ENCODE measurements at places on chromosomes 3 and 15. TPM values are rescaled to one million over a fixed set of nuclear protein-coding genes. Genes with fewer than 3 reads are reported as not detected.

Gene MBNL1
- 213 TPM for total RNA-seq

Gene NR2E3
- 0.77 TPM for total RNA-seq

GRCh38 chr3:157091083-157091833 lies 68.7 kb downstream of the CCNL1 start:
- no peak overlapping the region for H3K4me3 ChIP-seq
- H3K27me3 ChIP-seq = no peaks in the 10 kb centered on the region
- H3K36me3 ChIP-seq = no peaks in the 10 kb centered on the region
- peaks cover 19% of the 10 kb centered on the region for H3K4me1 ChIP-seq
- H3K27ac ChIP-seq = no peak overlapping the region
- DNase-seq = no peak

DNA sequence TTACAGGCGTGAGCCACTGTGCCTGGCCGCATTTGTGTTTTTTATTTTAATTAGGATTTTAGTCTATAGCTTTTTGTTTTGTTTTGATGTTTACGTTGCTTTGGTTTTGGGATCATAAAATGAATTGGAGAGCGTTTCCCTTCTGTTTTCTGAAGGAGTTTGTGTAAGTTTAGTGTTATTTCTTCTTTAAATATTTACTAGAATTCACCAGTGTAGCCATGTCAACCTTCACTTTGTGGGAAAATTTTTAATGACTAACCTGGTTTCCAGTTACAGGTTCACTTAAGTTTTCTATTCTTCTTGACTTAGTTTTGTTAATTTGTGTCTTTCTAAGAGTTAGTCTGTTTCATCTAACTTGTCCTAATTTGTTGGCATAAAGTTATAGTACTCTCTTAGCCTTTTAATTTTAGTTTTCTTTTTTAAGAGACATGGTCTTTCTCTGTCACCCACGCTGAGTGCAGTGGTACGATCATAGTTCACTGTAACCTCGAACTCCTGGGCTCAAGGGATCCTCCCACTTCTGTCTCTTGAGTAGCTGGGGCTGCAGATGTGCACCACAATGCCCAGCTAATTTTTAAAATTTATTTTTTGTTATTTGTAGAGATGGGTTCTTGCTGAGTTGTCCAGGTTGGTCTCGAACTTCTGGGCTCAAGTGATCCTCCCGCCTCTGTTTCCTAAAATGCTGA lies 61.0 kb downstream of the CHD2 start:
- no peak overlapping the region for H3K4me3 ChIP-seq
- H3K27ac ChIP-seq = no peak overlapping the region
- no peaks in the 10 kb centered on the region for H3K4me1 ChIP-seq
- H3K27me3 ChIP-seq = no peaks in the 10 kb centered on the region

DNA sequence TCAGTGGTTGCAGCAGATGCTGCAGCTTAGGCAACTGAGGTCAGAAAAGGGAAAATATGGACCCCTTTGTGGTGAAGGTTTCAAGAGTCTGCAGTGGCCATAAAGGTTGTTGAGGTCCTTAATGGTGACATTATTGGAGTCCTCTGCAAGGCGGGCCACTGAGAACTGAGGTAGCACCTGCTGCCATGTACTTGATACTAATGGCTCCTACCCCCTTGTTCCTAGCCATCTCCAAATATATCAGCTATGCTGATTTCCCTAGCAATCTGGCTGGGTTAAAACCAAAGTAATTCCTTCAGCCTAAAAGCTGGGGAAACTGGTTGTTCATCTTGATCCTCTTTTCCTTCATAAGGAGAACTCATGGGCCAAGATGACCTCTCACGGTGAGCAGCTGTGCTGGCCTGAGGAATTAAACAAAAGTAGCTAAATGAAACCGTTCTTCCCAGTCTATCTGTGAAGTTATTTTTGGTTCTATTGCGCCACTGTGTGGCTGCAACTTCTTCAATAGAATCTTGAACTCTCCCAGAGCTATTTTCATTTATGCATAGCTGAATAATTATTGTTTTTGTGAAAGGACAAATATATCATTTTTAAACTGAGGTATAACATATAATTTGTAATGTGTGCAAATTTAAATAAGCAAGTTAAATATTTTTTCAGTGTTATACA lies 76.1 kb upstream of the PLSCR4 start:
- DNase-seq = peak; percentile 85
- H3K27me3 ChIP-seq = no peaks in the 10 kb centered on the region
- H3K4me1 ChIP-seq = no peaks in the 10 kb centered on the region
- H3K36me3 ChIP-seq = no peaks in the 10 kb centered on the region
- no peak overlapping the region for H3K27ac ChIP-seq

Gene PYGO1
- total RNA-seq = 10.1 TPM

DNA sequence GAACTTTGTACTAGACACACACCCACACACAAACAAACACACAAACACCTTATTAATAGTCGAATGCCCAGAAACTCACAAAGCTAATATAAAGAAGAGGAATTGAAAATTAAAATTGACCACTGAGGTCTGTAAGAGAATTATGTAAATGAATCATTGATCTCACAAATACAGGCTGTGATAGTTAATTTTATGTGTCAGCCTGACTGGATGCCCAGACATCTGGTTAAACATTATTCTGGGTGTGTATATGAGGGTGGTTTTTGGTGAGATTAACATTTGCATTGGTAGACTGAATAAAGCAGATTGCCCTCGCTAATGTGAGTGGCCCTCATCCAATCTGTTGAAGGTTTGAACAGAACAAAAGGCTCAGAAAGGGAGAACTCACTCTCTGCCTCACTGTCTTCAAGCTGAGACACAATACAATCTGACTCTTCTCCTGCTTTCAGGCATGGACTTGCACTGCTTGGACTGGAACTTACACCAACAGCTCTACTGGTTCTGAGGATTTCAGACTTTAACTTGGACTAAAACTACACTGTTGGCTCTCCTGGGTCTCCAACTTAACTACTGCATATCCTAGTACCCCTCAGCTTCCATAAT lies 199.4 kb upstream of the TTC14 start:
- no peaks in the 10 kb centered on the region for H3K27me3 ChIP-seq
- no peak for DNase-seq
- no peak overlapping the region for H3K27ac ChIP-seq

DNA sequence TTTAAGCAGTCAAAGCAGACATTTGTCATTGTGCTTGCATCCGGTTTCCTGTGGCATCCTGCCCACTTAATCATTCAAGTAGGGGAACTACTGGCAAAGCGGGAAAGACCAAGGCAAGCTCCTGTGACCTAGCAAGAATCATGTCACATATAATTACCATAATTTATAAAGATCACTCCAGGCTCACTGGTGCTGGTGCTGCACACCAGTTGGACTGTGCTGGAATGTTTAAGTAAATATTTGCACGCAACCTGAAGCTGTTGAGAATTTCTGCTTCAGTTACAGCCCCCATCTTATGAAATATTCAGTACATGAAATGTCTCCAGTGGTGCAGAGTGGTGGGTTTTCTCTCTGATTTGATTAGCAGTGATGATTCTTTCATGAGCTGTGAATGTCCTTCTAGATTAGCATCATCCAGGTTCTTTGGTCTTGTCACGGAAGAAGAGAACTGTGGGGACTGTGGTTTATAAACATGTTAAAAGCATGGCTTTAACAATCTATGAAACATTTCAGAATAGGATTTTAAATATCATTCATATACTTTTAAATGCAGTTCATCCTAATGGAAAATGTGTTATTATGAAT lies 621.3 kb upstream of the EPHA6 start:
- no peaks in the 10 kb centered on the region for H3K4me1 ChIP-seq
- no peaks in the 10 kb centered on the region for H3K27me3 ChIP-seq
- H3K36me3 ChIP-seq = no peaks in the 10 kb centered on the region
- no peak for DNase-seq
- no peak overlapping the region for H3K27ac ChIP-seq

DNA sequence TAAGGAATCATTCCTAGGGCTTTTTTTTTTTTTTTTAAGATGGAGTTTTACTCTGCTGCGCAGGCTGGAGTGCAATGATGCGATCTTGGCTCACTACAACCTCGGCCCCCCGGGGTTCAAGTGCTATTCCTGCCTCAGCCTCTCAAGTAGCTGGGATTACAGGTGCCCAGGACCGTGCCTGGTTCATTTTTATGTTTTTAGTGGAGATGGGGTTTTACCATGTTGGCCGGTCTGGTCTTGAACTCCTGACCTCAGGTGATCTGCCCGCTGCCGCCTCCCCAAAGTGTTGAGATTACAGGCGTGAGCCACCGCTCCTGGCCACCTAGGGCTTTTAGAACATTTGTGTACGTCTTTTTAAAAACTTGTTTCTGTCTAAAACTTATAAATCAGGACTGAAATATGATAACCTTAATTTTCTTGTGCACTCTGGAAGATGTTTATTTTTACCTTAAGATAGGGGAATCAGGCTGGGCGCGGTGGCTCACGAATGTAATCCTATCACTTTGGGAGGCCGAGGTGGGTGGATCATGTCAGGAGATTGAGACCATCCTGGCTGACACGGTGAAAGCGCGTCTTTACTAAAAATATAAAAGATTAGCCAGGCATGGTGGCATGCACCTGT lies 21.8 kb downstream of the PIAS1 start:
- H3K27me3 ChIP-seq = no peaks in the 10 kb centered on the region
- H3K27ac ChIP-seq = no peak overlapping the region

DNA sequence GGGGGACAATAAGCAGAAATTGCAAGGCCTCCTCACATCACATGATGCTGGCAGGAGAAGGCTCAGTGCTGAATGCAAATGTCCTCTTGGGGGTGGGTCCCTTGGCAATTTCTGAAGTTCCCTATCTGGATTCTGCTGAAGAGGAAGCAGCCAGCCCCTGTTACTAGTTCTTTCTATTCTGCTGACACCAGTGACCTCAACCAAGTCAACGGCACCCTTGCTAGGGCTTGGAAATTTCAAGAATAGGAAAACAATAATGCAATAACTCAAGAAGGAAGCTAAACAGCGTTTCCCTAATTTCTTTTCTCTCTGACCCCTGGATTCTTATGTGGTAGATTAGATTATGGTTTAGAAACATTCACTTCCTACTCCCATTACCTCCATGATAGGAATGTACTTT lies 46.2 kb upstream of the FOXP1 start:
- no peak for DNase-seq
- H3K36me3 ChIP-seq = no peaks in the 10 kb centered on the region
- no peak overlapping the region for H3K4me3 ChIP-seq
- H3K27ac ChIP-seq = no peak overlapping the region
- peaks cover 3% of the 10 kb centered on the region for H3K4me1 ChIP-seq

Gene PLA2G4E
- not detected for total RNA-seq

Gene OR5K4
- not detected for total RNA-seq

DNA sequence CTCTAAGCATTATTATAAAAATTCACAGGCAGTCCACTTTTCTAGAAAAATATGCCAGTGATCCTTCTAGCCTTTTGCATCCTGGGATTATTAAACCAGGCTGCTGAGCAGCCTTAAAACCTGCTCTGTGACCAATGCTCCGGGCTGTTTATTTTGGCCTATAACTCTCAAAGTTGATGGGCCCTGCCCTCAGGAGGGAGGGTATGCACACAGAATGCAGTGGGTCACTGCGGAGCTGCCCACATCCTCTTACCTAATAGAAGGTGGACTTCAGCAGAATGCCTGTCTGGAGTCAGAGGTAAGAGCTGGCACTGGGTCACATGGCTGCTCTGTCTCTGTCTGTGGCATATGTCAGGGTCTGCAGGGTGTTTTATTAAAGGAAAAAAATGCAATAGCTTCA lies 26.0 kb downstream of the CPNE4 start:
- H3K27me3 ChIP-seq = no peaks in the 10 kb centered on the region
- DNase-seq = no peak
- no peak overlapping the region for H3K4me3 ChIP-seq
- no peak overlapping the region for H3K27ac ChIP-seq
- no peaks in the 10 kb centered on the region for H3K4me1 ChIP-seq

Gene APOD
- total RNA-seq = 2.1 TPM

Gene NSUN3
- 13.4 TPM for total RNA-seq

DNA sequence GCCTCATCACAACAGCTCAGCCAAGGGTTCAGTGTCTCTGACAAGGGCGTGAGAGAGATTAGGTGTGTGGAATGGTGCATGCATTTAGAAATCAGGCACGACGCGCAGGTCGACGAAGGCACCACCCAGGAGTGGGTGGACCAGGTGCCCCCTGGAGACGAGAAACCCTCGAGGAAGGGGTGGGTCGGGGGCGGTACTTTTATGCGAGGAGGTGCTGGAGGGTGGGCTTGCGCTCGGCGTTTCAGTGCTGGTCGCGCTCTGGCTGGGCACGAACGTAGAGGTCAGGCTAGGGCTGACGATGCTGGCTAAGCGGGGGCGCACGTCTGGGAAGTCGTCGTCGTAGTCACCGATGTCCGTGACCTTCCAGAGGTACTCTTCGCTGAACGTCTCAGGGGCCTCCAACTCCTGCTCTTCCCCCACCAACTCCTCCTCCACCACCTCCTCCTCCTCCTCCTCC lies 393 bp downstream of the ERICH6 start:
- DNase-seq = no peak
- H3K27ac ChIP-seq = peak overlapping the region; percentile 85
- no peaks in the 10 kb centered on the region for H3K27me3 ChIP-seq
- no peaks in the 10 kb centered on the region for H3K4me1 ChIP-seq
- no peaks in the 10 kb centered on the region for H3K36me3 ChIP-seq
- H3K4me3 ChIP-seq = peak overlapping the region; percentile 67

- H3K4me1 ChIP-seq = peaks cover 10% of the 10 kb centered on the region
- peaks cover 6% of the 10 kb centered on the region for H3K27me3 ChIP-seq
- no peak overlapping the region for H3K4me3 ChIP-seq
- H3K36me3 ChIP-seq = no peaks in the 10 kb centered on the region
- no peak overlapping the region for H3K27ac ChIP-seq
Observed at GRCh38 chr15:70477750-70478250, 285.6 kb downstream of the UACA start.

Gene CCDC54
- not detected for total RNA-seq

GRCh38 chr3:159766563-159767185 lies 222.0 kb upstream of the IL12A start:
- peak overlapping the region; percentile 90 for H3K4me3 ChIP-seq
- peaks cover 2% of the 10 kb centered on the region for H3K36me3 ChIP-seq
- DNase-seq = peak; percentile 55
- H3K27me3 ChIP-seq = no peaks in the 10 kb centered on the region
- peak overlapping the region; percentile 98 for H3K27ac ChIP-seq
- peaks cover 15% of the 10 kb centered on the region for H3K4me1 ChIP-seq
